ENCODE measurements at places on chromosomes 3 and 15. TPM values are rescaled to one million over a fixed set of nuclear protein-coding genes. Genes with fewer than 3 reads are reported as not detected.

- no peaks in the 10 kb centered on the region for H3K4me1 ChIP-seq
- no peak overlapping the region for H3K4me3 ChIP-seq
- no peaks in the 10 kb centered on the region for H3K36me3 ChIP-seq
- no peak overlapping the region for H3K27ac ChIP-seq
Measured at GRCh38 chr3:19456738-19457137, 308.4 kb downstream of the KCNH8 start.

DNA sequence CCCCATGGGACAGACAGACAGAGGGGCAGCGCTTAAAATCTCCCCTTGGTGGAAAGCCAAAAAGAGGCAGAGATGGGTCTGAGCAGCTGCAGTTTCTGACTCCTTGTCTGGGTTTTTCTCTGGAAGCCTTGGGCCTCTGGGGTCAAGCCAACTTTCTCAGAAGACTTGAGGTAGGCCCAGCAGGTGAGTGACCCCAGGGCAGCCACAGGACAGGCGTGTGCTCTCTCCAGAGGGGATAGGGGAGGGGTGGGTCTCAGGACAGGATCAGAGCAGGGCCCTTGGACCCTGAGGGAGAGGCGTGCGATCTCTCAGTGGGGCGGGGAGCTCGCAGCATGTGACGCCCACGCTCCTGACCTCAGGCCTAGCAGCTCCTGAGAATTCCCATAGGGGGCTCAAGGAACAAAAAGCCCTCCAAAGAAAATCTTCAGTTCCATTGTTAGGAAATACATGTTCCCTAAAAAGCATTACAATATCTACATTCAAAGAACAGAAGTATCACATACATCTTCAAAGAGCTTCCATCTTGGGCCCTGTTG, 34.6 kb upstream of the DUSP7 start:
- H3K4me3 ChIP-seq = no peak overlapping the region
- peaks cover 34% of the 10 kb centered on the region for H3K4me1 ChIP-seq
- no peaks in the 10 kb centered on the region for H3K27me3 ChIP-seq
- no peak overlapping the region for H3K27ac ChIP-seq
- DNase-seq = peak; percentile 27
- H3K36me3 ChIP-seq = no peaks in the 10 kb centered on the region

DNA sequence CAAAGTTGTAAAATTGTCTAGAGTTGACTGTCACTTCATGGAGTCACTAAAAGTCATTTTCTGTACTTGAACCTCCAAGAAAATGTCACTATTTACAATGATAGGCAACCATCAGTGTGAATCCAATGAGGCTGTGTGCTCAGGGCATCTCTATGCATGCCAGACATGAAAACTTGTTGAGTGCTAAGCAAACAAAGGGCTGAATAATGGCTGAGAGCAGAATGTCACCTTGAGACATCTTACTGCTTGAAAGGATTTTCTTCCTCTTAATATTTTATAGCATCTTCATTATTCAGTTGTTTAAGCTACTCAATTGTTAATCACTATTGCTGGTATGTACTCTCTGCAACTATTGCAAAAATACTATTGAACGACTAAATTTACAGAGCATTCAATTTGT, 184.7 kb downstream of the PLCH1 start:
- no peak overlapping the region for H3K4me3 ChIP-seq
- no peak overlapping the region for H3K27ac ChIP-seq
- H3K4me1 ChIP-seq = no peaks in the 10 kb centered on the region
- no peaks in the 10 kb centered on the region for H3K27me3 ChIP-seq
- DNase-seq = no peak
- H3K36me3 ChIP-seq = no peaks in the 10 kb centered on the region

DNA sequence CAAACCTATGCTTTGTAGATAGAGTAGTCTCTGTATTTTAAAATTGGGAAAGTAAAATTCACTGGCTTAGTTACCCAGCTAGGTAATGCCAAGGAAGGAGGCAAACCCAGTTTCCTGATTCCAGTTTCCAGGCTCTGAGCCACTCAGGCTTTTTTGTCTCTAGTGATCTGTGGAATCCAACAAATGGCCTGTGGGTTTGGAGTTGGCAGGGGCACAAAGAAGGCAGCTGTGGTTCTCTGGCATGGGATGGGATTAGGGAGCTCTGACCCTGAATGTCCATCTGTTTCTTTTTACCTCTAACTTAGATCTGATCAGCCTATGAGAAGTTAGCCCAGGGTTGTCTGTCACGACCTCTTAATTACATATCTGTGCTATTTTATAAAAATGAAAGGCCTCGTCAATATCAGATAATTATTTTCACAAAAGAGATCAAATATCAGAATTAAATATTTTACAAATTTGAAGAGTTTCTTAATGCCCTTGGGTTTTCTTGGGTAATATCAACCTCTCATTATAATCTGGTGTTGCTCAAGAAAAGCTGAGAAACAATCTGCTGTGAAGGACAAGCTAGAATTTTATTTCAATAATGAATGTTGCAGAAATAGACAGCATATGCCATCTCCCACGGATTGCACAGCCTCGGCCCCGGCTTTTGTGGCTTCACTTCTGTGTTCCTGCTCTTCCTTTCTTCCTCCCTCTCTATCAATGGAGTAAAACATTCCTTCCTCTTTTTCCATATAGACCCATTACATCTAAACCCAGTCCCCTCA, 63.7 kb upstream of the DAZL start:
- H3K4me3 ChIP-seq = no peak overlapping the region
- no peaks in the 10 kb centered on the region for H3K4me1 ChIP-seq
- no peaks in the 10 kb centered on the region for H3K27me3 ChIP-seq
- no peak for DNase-seq

DNA sequence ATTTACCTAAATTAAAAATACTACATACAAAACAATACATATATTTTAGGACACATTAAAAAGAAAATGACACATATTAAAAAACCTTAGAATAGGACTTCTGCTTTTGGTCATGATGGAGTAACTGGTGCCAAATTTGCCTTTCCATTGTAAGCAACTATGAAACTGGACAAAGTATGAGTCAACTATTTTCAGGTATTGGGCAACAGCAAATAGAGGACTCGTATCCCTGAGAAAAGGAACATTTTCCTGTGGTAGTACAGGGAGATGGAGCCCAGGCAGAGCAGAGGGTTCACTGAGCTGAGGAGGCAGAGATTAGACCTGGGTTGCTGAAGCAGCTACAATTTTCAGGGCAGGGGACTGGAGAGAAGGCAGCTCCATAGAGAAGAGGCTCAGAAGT, 14.7 kb downstream of the CCR1 start:
- H3K27me3 ChIP-seq = no peaks in the 10 kb centered on the region
- DNase-seq = no peak
- no peak overlapping the region for H3K27ac ChIP-seq
- H3K4me3 ChIP-seq = no peak overlapping the region
- no peaks in the 10 kb centered on the region for H3K36me3 ChIP-seq

GRCh38 chr15:71355268-71355667, 240.0 kb downstream of the THSD4 start:
- no peaks in the 10 kb centered on the region for H3K36me3 ChIP-seq
- H3K27ac ChIP-seq = no peak overlapping the region
- peaks cover 3% of the 10 kb centered on the region for H3K27me3 ChIP-seq
- DNase-seq = no peak
- H3K4me3 ChIP-seq = no peak overlapping the region

- DNase-seq = no peak
- peaks cover 21% of the 10 kb centered on the region for H3K4me1 ChIP-seq
- H3K27me3 ChIP-seq = peaks cover under 1% of the 10 kb centered on the region
- H3K36me3 ChIP-seq = peaks cover 25% of the 10 kb centered on the region
- peak overlapping the region; percentile 93 for H3K27ac ChIP-seq
Measured at GRCh38 chr3:49673121-49673714, 933 bp upstream of the APEH start.

The DUOX2 gene
- not detected for total RNA-seq

The PLA2G4E gene
- total RNA-seq = not detected
